Lower lobe of right lung (tissue), 2 donors: ENCODE measurements at places on chromosomes 5 and 9.

- peaks cover 36% of the 10 kb centered on the region for H3K4me1 ChIP-seq
- no peak for DNase-seq
These were observed 42.7 kb upstream of the PLPP1 start for GRCh38 chr5:55577353-55578060.

- peaks cover 36% of the 10 kb centered on the region for H3K27me3 ChIP-seq
- no peaks in the 10 kb centered on the region for H3K36me3 ChIP-seq
- no peak overlapping the region for H3K27ac ChIP-seq
- DNase-seq, result no peak
These were observed 71.3 kb downstream of the HRH2 start for GRCh38 chr5:175728885-175729828.

DNA sequence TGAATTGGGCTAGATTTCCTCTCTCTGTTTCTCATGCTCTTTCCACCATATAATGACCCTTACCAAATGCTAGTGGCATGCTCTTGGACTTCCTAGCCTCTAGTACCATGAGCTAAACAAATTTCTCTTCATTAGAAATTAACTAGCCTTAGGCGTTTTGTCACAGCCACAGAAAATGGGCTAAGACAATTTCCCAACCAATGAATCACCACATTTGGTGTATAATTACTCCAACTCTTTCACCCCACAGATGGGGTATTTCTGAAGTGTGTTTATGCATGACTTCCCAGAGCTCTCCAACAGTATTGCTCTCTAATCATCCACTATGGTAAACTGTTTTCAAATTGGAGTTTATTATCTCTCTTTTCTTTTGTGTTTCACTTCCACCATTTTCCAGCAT, 1041.1 kb upstream of the COX7C start:
- H3K27ac ChIP-seq, result no peak overlapping the region
- H3K4me1 ChIP-seq, result no peaks in the 10 kb centered on the region
- H3K4me3 ChIP-seq, result no peak overlapping the region
- DNase-seq, result no peak
- no peaks in the 10 kb centered on the region for H3K27me3 ChIP-seq

- H3K4me3 ChIP-seq, result no peak overlapping the region
- peaks cover 36% of the 10 kb centered on the region for H3K4me1 ChIP-seq
- no peaks in the 10 kb centered on the region for H3K27me3 ChIP-seq
- H3K36me3 ChIP-seq, result peaks cover 39% of the 10 kb centered on the region
- DNase-seq, result peak; percentile 36
These were observed 16.9 kb downstream of the CARD19 start for GRCh38 chr9:93112864-93113389.

GRCh38 chr5:90398726-90399125, 10.8 kb downstream of the CETN3 start:
- DNase-seq, result no peak
- H3K36me3 ChIP-seq, result peaks cover 27% of the 10 kb centered on the region
- no peak overlapping the region for H3K27ac ChIP-seq
- H3K4me3 ChIP-seq, result no peak overlapping the region

GRCh38 chr5:4101189-4101588, 505.6 kb downstream of the IRX1 start:
- H3K27ac ChIP-seq, result no peak overlapping the region
- no peaks in the 10 kb centered on the region for H3K4me1 ChIP-seq
- H3K36me3 ChIP-seq, result no peaks in the 10 kb centered on the region
- H3K27me3 ChIP-seq, result no peaks in the 10 kb centered on the region
- H3K4me3 ChIP-seq, result no peak overlapping the region

GRCh38 chr9:11722957-11723356, 970.2 kb upstream of the TYRP1 start:
- H3K4me1 ChIP-seq, result no peaks in the 10 kb centered on the region
- H3K27ac ChIP-seq, result no peak overlapping the region
- no peaks in the 10 kb centered on the region for H3K36me3 ChIP-seq
- DNase-seq, result no peak
- no peaks in the 10 kb centered on the region for H3K27me3 ChIP-seq

DNA sequence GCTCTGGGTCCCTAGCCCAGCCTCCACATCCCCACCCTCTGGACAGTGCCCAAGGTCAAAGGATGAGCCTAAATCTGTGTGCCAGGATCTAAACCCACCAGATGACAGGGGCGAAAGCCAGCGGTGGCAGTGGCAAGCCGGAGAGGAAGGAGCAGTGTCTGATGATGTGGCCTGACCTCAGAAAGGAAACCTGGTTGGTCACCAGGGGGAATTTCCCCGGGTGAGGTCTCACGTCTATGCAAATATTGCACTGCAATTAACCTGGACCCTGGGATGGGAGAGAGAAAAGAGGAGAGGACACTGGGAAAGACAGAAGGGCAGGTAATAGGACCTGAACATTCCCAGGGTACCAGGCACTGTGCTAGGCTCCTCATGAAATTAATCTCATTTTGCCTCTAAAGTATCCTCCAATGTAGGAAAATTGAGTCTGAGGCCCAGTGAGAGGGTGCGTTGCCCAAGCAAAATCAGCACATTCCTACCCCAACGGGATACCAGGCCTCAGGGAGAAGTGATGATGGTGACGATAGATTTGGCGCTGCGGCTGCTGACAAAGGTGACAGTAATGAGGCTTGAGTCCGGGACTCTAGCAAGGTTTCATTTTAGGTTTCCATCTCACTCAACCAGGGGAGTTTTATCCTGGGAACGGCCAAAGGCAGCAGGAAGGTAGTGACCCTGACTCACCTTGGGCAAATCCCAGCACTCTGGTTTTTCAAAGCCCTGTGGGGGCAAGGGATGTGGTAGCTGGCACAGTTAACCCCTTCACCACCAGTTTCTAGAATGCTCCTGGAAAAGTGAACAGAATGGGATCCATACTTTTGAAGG, 13.4 kb upstream of the TNIP1 start:
- no peak overlapping the region for H3K4me3 ChIP-seq
- H3K4me1 ChIP-seq, result peaks cover 72% of the 10 kb centered on the region
- no peaks in the 10 kb centered on the region for H3K27me3 ChIP-seq
- H3K27ac ChIP-seq, result peak overlapping the region; percentile 81
- no peaks in the 10 kb centered on the region for H3K36me3 ChIP-seq

DNA sequence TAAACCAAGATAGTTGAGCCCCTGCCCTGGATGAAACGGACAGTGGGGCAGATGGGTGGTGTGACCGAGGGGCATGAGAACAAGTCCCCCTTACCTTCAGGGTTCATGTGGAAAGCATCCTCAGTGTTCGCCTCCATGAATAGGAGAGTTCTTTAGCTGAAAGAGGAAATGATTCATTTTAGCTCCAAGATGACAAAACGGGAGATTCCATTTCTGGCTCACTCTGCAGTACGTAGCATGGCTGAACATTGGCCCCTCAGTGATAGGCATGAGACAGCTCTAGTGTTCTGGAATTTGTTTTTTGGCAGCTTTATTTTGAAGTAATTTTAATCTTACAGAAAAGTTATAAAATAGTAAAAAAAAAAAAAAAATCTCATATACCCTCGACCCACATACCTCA, 70.2 kb upstream of the AGXT2 start:
- H3K4me3 ChIP-seq, result no peak overlapping the region
- H3K4me1 ChIP-seq, result no peaks in the 10 kb centered on the region
- H3K27ac ChIP-seq, result no peak overlapping the region
- DNase-seq, result no peak

- DNase-seq, result no peak
- no peaks in the 10 kb centered on the region for H3K4me1 ChIP-seq
- no peak overlapping the region for H3K4me3 ChIP-seq
- H3K27me3 ChIP-seq, result no peaks in the 10 kb centered on the region
- H3K27ac ChIP-seq, result no peak overlapping the region
- H3K36me3 ChIP-seq, result no peaks in the 10 kb centered on the region
These were observed 174.6 kb upstream of the SPEF2 start for GRCh38 chr5:35442885-35443639.

DNA sequence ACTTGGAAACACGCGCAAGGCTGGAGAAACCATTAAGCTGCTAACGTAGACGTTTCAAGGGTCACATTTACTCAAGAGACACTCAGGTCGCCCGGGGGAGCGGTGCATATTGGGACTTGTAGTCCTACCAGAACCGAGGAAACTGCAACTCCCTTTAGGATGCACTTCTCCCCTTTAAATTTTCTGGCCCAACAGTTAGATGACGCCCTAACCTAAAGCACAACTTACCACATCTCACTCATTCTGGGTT, 384 bp upstream of the DMXL1 start:
- no peaks in the 10 kb centered on the region for H3K27me3 ChIP-seq
- peak overlapping the region; percentile 84 for H3K4me3 ChIP-seq
- H3K4me1 ChIP-seq, result peaks cover 35% of the 10 kb centered on the region
- DNase-seq, result peak; percentile 92
- H3K36me3 ChIP-seq, result no peaks in the 10 kb centered on the region

GRCh38 chr9:134027561-134027960, 2.3 kb downstream of the BRD3OS start:
- H3K36me3 ChIP-seq, result peaks cover 29% of the 10 kb centered on the region
- H3K4me1 ChIP-seq, result peaks cover 11% of the 10 kb centered on the region
- no peak overlapping the region for H3K4me3 ChIP-seq

- no peaks in the 10 kb centered on the region for H3K27me3 ChIP-seq
- H3K36me3 ChIP-seq, result peaks cover 11% of the 10 kb centered on the region
These were observed 11.4 kb downstream of the FAM193B start for GRCh38 chr5:177542816-177543465.

DNA sequence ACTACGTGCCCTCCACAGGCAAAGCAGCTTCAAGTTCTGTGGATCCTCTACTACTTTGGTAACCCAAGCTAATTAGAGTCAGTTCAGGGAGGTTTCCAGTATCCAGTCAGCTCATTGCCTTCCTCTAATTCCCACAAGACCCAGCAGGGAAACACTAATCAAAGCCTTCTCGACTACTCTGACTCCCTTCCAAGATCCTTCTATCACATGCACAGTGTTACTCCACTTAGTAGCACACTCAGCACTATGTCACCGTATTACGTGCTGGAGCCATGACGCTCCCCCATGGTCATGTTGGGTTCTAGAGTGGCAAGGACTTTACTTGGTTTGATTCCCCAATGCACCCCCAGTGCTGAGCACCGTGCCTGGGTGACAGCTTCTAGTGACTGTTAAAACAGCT, 53.0 kb downstream of the DCP2 start:
- peaks cover 7% of the 10 kb centered on the region for H3K4me1 ChIP-seq
- no peak for DNase-seq
- H3K36me3 ChIP-seq, result peaks cover 35% of the 10 kb centered on the region
- H3K4me3 ChIP-seq, result no peak overlapping the region
- H3K27ac ChIP-seq, result no peak overlapping the region

GRCh38 chr5:580436-580835, 31.7 kb upstream of the CEP72 start:
- no peak overlapping the region for H3K4me3 ChIP-seq
- peaks cover 48% of the 10 kb centered on the region for H3K27me3 ChIP-seq
- no peak overlapping the region for H3K27ac ChIP-seq
- no peaks in the 10 kb centered on the region for H3K4me1 ChIP-seq
- no peaks in the 10 kb centered on the region for H3K36me3 ChIP-seq

DNA sequence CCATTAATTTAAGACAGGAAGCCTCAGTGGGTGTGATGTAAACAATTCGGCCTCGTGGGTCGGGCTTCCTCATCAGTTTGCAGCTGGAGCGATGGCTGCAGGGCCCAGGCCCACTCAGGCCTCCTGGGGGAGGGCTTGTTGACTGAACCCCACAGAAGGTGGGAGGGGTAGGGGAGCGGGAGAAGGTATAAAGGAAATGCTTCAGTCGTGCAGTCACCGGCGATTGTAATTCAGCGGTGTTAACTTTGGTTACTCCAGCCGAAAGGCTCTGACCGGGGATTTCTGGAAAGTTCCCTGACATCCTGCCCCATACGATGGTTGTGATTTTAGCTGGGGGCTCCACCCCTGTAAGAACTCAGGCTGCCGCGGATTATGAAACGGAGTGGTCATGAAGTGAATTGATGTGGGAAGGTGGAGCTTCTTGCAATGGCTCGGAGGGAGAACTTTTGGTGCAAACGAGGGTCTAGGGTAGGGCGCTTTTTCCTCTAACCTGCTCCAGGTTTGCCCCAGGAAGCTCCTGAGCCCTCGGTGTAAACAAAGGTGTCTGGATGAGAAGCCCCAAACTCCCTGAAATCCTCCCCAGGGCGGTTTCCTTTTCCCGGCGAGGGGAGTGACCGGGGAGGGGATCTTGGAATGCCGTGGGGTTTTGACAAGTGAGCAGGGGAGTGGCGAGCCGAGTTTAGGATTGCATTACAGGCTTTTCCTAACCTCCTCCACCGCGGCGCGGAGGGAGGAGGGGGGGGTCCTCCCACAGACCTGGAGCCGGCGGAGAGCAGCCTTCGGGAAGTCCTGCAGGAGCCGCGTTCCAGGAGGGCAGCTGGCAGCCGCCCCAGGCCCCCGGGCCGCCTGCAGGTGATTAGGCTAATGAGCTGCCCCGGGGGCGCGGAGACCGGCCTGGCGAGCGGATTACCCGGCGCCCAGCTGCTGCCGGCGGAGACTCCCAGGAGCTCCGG, 215.5 kb downstream of the PDZD2 start:
- peaks cover 32% of the 10 kb centered on the region for H3K4me1 ChIP-seq
- H3K4me3 ChIP-seq, result peak overlapping the region; percentile 82
- H3K27me3 ChIP-seq, result no peaks in the 10 kb centered on the region
- H3K36me3 ChIP-seq, result no peaks in the 10 kb centered on the region
- peak; percentile 69 for DNase-seq
- H3K27ac ChIP-seq, result peak overlapping the region; percentile 85

DNA sequence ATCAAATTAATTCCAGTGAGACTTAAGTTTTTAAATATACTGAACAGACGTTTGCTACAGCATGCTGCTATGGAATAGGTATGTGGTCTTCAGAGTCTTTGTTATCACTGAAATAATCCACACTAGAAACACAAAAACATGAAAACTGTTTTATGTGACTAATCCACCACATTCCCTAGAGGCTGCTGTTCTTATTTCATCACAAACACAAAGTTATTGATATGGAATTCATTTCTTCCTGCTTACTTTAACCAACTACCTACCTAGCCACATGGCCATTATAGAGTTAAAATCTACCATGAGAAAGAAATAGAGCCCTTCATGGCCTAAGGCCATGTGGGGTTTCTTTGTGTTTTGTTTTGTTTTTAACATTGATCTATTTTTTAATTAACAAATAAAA, 232.3 kb upstream of the PTGER4 start:
- no peaks in the 10 kb centered on the region for H3K27me3 ChIP-seq
- DNase-seq, result no peak
- H3K27ac ChIP-seq, result no peak overlapping the region
- no peaks in the 10 kb centered on the region for H3K36me3 ChIP-seq
- H3K4me3 ChIP-seq, result no peak overlapping the region

- no peaks in the 10 kb centered on the region for H3K36me3 ChIP-seq
- H3K4me3 ChIP-seq, result no peak overlapping the region
- no peaks in the 10 kb centered on the region for H3K4me1 ChIP-seq
- H3K27ac ChIP-seq, result no peak overlapping the region
- no peak for DNase-seq
These were observed 126.5 kb downstream of the MRPS30 start for GRCh38 chr5:44935262-44935661.

GRCh38 chr9:8876303-8876702, 1076.7 kb upstream of the DMAC1 start:
- H3K4me3 ChIP-seq, result no peak overlapping the region
- no peaks in the 10 kb centered on the region for H3K27me3 ChIP-seq
- DNase-seq, result no peak
- no peak overlapping the region for H3K27ac ChIP-seq
- H3K36me3 ChIP-seq, result no peaks in the 10 kb centered on the region
